Forelimb muscle (tissue), 1 donor: ENCODE measurements at places on chromosomes 1 and 21. TPM values are rescaled to one million over a fixed set of nuclear protein-coding genes. Genes with fewer than 3 reads are reported as not detected.

The FOXD2 gene
- 0.20 TPM for polyA plus RNA-seq

DNA sequence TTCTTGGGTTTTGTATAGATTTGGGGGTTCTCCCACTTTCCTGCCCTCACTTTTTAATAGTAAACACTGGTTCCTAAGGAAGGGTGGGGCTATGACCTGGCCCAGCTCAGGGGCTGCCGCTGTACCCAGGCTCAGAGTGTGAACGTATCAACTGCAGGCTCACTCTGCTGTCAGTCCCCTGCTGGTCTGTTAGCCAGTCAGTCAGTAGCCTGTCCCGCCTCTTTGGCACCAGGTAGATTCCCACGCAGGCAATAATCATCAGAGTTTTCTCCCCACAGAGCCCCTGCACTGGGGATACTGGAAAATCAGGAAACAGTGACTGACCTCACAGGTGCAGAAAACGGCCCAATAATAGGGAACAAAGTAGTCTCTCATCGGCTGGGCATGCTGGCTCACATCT is 15.0 kb upstream of the ALPL start:
- DNase-seq, result no peak

- DNase-seq, result no peak
These were observed 348.3 kb downstream of the DPYD start for GRCh38 chr1:97572561-97572960.

The KCNA3 gene
- 0.15 TPM for polyA plus RNA-seq

GRCh38 chr1:170483051-170483450 is 48.9 kb upstream of the GORAB start:
- no peak for DNase-seq

The TEX35 gene
- 0.14 TPM for polyA plus RNA-seq

- no peak for DNase-seq
These were observed 32.7 kb downstream of the C1orf21 start for GRCh38 chr1:184419350-184420161.

DNA sequence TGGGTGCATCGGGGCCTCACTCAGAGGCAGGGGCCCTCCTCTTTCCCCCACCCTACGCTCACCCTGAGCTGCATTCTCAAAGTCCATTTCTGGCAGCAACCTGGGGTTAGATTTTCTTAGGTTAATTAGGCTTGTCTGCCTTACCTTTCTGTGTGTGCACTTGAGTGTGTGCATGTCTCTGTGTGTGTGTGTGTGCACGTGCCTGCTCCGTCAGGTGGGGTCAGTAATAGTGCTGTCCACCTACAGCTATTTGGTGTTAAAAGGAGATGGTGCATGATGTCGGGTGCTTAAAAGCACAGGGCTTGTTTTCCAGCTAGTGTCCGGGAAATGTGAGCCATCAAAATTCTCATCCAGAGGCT is 257.9 kb downstream of the CAMTA1 start:
- no peak for DNase-seq

GRCh38 chr1:26038477-26038876 is 7.4 kb downstream of the SLC30A2 start:
- DNase-seq, result no peak

DNA sequence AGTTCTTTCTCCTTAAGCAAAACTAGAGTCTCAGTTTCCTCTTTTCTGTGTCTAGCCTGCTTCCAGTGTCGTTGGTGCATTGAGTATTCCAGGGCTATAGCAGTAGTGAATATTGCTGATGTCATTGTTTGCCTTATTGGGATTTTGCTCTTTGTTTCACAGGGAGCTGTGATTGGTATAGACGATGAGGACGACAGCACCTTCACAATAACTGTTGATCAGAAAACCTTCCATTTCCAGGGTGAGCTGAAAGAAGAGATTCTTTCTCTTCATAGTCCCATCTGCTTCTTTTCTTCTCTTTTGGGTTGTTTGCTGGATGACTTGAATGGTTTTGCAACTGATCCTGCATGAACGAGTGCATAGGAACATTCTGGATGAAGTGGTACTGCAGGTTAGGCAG is 52.4 kb downstream of the OSBPL9 start:
- DNase-seq, result no peak

The TMPRSS3 gene
- not detected for polyA plus RNA-seq

The NAV1 gene
- 19.6 TPM for polyA plus RNA-seq

GRCh38 chr1:17475752-17476151 is 36.3 kb upstream of the RCC2 start:
- DNase-seq, result no peak

DNA sequence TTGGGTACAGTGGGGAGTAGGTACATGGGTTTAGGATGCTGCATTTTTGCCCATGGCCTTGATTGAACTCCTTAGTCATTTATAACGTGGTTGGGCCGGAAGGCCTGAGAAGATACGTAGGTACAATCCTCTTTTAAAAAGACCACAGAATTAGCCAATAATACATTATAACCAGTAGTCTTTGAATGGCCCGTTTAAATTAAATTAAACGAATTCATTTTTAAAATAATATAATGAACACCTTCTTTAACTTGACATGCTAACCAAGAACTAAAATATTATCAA is 20.1 kb upstream of the ADAR start:
- no peak for DNase-seq

DNA sequence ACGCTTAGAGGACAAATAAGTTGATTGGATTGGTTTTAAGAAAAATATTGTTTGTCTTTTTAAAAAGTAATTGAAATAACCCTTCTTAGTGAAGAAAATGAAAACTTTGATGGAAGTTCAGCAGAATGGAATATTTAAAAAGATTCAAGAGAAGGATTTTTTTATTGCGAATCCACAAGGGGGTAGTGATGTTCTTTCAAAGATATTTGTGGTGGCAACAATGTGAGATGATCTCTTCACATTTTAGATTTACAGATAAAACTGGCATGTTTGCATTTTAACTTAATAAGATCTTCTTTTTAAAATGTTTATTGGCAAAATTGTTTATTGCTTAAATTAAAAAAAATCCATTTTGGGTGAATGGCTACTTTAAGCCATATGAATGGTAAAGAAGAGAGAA is 8.9 kb downstream of the CAMTA1 start:
- no peak for DNase-seq

The ELAPOR1 gene
- 0.40 TPM for polyA plus RNA-seq

- no peak for DNase-seq
These were observed 346.3 kb downstream of the NPHP4 start for GRCh38 chr1:5645929-5646328.

The MCOLN2 gene
- polyA plus RNA-seq, result 0.16 TPM

GRCh38 chr1:84708031-84708430 is 17.8 kb upstream of the SSX2IP start:
- DNase-seq, result no peak

DNA sequence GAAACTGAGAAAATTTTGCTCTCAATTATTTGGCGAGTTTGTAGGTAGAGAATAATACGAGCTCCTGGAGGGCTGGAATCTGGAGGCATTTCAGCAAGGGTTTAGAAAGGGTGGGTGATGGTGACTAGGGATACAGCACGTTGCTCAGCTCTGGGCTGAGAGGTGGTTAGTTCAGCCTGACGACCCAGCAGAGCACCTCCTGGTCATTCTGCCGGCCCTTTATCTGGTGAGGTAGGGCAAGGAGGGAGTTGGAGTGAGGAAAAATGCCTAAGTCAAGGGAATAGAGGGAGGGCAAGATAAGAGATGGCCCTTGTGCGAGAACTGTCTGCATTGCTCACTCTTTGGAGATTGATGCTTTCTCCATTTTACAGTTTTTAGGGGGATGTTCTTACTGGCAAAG is 19.1 kb downstream of the GALNT2 start:
- DNase-seq, result no peak

The MPZ gene
- 12.5 TPM for polyA plus RNA-seq

- no peak for DNase-seq
These were observed 21.5 kb upstream of the MTARC2 start for GRCh38 chr1:220726634-220727033.
